ENCODE measurements at places on chromosomes 6 and 20.

DNA sequence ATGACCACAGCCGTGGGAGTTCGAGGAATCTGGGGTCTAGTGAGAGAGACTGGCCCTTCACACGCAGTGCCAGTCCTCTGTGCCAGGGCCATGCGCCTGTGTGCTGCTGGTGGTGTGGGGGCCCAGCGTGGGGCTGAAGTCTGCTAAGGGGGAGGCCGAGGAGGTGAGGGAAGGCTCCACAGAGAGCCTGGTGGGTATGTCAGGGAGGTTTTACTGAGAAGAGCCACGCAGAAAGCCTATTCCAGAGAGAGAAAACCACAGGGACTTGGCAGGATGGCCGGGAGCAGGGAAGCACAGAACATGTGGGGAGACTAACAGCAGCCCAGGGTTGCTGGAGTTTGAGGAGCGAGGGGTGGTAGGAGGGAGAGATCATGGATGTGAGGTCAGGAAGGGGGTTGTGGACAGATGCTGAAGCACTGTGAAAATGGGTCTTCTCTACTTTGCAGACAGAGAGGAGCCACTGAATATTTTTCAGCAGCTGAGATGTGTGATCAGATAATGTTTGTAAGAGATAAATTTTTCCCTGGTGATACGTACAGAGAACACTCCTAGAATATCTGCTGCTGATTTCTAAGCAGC is 35.3 kb downstream of the DUSP22 start:
- no peak for DNase-seq

- DNase-seq = no peak
These were observed 67.8 kb downstream of the THBS2 start for GRCh38 chr6:169185692-169186485.

- DNase-seq = no peak
These were observed 150.4 kb downstream of the GRM4 start for GRCh38 chr6:33995309-33996119.

DNA sequence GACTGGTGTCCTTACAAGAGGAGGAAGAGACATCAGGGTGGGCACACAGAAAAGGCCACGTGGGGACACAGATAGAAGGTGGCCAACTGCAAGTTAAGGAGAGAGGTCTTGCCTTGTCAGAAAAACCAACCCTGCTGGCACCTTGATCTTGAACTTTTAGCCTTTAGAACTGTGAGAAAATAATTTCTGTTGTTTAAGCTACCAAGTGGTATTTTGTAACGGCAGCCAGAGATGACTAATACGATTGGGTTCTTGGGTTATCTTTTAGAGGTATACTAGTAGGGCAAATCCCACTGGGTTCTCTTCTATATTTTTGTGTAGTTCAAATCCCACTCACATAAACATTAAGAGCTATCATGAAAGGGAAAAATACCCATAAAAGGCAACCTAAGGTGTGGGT is 31.9 kb upstream of the ZBTB24 start:
- no peak for DNase-seq

- no peak for DNase-seq
These were observed 6.0 kb downstream of the TCF21 start for GRCh38 chr6:133894795-133895358.

- DNase-seq = no peak
These were observed 454.3 kb downstream of the BTBD3 start for GRCh38 chr20:12371990-12372389.

DNA sequence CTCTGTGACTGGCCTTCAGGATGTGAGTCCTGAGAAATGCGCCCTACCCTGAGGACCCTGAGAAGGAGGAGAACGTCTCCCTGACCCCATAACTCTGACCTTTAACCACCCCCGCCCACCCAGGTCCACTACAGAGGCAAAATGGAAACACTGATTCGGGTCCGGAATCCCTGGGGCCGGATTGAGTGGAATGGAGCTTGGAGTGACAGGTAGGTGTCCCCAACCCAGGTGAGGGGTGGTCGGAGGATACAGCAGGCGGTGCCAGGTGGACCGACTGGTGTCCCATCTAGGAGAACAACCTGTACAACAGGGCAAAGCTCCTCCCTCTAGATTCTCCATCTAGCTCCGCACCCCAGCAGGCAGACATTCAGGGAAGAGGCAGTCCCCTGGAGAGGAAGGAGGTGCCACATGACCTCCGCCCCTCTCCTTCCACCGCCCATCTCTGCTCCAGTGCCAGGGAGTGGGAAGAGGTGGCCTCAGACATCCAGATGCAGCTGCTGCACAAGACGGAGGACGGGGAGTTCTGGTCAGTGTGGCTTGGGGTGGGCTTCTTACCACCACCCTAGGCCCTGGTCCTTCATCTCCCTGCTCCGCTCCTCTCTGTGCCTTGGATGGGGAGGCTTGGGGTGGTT is 17.6 kb downstream of the CAPN11 start:
- no peak for DNase-seq

DNA sequence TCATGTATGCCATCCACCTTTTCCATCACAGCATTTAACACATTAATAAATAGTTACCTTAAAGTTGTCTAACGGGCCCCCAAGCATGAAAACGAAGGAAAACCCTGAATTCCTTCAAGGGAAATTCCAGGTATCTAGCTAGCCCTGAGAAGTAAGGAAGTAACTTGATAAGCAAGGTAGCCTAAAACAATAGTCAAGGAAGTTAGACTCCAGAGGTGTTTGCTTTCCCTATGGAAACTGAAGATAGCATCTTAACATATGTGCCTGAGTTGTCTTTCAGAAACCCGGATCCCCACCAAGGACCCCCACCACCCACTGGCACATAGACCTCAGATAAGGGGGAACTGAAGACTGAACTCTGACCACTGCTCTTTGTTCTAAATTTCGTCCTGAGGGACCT is 127.4 kb downstream of the TBXT start:
- DNase-seq = no peak

- no peak for DNase-seq
These were observed 137.3 kb downstream of the ADAT2 start for GRCh38 chr6:143313163-143313562.

GRCh38 chr6:116714296-116714695 is 33.3 kb downstream of the KPNA5 start:
- no peak for DNase-seq

DNA sequence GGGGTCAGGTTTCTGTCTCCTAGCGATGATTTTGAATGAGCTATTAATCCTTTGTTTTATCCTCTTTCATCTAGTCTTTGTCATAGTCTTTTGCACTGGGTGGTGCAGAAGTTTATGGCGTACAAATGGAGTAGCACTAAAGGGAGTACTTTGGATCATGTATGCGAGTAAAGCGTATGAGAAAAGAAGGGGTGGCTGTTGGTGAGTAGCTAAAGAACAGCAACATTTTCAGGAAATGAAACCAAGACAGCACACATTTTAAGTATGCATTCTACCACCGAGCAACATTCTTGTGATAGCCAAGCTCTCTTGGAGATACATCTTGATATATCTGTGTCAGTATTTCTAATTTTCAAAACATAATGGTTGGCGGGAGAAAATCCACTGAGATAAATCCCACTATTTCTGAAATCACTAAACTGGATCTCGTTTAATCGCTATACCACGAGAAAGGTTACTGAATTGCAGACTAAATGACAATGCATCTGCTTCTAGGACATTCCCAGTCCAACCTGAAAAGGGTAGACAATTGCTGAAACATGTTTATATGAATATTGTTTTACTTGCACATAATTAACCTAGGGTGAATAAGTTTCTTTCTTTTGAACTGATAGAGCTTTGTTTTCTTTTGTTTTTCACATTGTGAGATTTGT is 196.1 kb downstream of the TRIM27 start:
- DNase-seq = no peak

- DNase-seq = no peak
These were observed 175.7 kb upstream of the SNX9 start for GRCh38 chr6:157647261-157647915.

- DNase-seq = no peak
These were observed 2.2 kb downstream of the SNX21 start for GRCh38 chr20:45835825-45836224.

DNA sequence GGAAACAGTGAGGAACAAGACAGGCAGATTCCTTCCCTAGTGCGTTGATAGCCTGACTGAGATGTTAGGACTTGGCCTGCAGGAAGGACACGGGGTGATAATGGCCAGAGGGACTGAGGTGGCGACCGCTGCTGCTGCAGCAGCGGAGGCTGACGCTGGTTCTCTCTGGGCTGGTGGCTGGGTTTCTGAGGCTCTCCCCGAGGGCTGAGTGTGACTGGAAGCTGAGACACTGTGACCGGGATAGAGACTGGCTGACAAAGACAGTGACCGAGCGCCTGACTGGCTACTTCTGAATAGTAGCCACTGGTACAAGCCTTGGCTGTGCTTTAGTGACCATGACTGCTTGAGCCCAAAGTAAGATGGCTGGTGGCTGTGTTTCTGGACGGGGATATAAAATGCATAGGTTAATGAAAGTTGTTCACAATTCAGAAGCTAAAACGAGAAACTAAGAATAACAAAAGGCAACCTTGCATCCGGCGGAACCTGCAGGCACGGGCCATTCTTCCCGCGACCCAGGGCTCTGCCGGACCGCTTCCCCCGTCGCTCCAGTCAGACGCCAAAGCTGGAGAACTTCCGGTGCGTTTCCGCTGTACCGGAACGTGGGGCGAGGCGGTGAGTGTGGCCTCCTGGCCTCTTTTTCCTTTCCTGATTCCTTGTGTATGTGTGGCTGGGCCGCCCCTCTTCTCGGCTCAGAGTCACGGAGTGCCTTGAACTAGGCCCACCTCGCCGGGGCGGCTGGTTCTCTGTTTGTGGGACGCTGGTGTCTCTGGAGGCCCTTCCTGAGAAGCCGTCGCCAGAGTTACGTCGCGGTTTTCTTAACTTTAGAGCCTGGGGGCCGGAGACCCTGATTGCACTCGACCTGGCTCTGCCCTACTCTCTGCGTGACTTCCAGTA is at the start of gene AAR2:
Gene AAR2 (plus strand): TSS at position 587 of the 894 bp plus-strand sequence. CDS start 3,391 bp downstream, outside the sequence.
- peak; percentile 66 for DNase-seq

GRCh38 chr6:168045706-168046620 is 33.0 kb downstream of the FRMD1 start:
- DNase-seq = no peak

- no peak for DNase-seq
These were observed 216.8 kb downstream of the HACE1 start for GRCh38 chr6:104642871-104643270.

DNA sequence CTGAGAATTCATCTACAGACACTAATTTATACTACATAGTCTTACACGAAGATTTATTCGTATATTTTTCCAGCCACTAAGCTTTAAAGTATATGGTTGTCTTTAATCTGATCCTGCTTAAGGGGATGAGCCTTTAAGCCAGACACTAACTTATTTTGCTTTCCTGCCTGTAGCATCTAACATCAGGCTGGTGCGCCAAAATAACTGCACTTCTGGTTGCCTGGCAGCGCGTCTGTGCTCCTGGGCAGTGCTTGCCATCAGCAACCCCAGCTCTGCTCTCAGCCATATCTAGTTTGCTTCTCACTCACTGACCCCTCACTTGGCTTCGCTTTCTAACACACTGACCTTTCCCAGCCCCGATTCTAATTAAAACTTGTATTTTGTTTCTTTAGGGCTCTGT is 21.8 kb downstream of the HMGCLL1 start:
- DNase-seq = no peak

- DNase-seq = no peak
These were observed 728 bp downstream of the PSMA7 start for GRCh38 chr20:62142252-62143080.

GRCh38 chr6:156348424-156348823 is 428.8 kb upstream of the ARID1B start:
- DNase-seq = no peak

DNA sequence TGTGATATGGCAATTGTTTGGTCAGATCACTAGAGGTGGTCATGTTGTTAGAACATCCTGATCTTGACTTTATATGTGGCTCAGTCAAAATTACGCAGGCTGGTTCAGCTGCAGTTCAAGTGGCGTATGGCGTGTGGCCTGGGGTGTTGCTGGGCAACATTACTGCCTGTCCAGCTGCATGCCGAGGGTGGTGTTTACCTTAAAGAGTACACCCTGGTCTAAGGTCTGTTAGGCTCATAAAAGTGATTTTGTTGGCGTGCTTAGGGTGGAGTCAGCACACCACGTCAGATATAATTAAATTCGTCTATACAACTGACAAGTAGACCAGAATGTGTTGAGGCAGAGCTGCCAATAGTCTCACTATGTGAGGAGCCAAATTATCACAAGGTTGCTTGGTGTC is 55.6 kb upstream of the NEDD9 start:
- no peak for DNase-seq

- DNase-seq = no peak
These were observed 4.3 kb downstream of the ILRUN start for GRCh38 chr6:34692280-34692679.

DNA sequence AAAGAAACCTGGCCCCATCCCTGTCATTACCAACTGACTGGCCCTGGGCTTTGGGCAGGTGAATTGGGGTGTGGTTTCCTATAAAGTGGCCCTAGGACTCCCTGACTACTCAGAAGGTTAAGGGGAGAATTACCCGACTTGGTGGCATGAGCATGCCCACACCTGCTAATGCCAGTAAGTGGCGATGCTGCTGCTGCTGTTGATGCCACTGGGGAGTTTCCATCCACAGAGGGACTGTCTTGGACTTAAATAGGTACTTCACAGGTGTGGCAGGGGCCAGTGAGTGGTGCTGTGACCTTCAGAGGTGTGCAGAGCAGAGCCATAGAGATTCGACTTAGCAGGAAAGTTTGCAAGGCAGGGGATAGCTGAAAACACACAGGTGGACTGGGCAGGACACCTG is 32.6 kb upstream of the MDFI start:
- no peak for DNase-seq

DNA sequence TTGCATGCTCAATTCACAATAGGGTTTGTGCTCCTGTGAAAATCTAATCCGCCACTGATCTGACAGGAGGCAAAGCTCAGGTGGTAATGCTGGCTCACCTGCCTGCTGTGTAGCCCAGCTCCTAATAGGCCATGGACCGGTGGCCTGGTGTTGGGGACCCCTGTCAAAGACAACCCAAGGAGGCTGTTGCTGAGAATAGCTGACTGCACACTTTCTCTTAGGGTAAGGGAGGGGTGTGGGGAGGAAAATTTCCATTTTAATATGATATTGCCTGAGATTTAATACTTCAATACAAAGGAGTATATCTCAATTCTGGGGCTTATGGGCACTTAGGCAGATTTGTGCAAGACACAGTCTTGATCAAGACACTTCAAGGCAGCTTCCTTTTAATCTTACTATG is 105.8 kb downstream of the ALDH8A1 start:
- DNase-seq = no peak

GRCh38 chr6:121944354-121944753 is 455.1 kb upstream of the HSF2 start:
- DNase-seq = no peak

GRCh38 chr6:129542705-129543104 is 167.3 kb downstream of the ARHGAP18 start:
- no peak for DNase-seq

- DNase-seq = no peak
These were observed 16.1 kb upstream of the HFE start for GRCh38 chr6:26071135-26071534.

GRCh38 chr6:24919056-24919892 is 16.5 kb downstream of the RIPOR2 start:
- DNase-seq = no peak

GRCh38 chr6:107102414-107102805 is 12.9 kb downstream of the BEND3 start:
- no peak for DNase-seq

- no peak for DNase-seq
These were observed 64.0 kb upstream of the PTGIS start for GRCh38 chr20:49631856-49632418.
